ENCODE measurements at places on chromosomes 5 and 9. TPM values are rescaled to one million over a fixed set of nuclear protein-coding genes. Genes with fewer than 3 reads are reported as not detected.

The CNTLN gene
- 12.2 TPM for total RNA-seq

The SPATA31E1 gene
- 0.05 TPM for total RNA-seq

The ANKDD1B gene
- total RNA-seq: 0.14 TPM

The TEX48 gene
- total RNA-seq: not detected

The NIM1K gene
- total RNA-seq: 0.07 TPM

DNA sequence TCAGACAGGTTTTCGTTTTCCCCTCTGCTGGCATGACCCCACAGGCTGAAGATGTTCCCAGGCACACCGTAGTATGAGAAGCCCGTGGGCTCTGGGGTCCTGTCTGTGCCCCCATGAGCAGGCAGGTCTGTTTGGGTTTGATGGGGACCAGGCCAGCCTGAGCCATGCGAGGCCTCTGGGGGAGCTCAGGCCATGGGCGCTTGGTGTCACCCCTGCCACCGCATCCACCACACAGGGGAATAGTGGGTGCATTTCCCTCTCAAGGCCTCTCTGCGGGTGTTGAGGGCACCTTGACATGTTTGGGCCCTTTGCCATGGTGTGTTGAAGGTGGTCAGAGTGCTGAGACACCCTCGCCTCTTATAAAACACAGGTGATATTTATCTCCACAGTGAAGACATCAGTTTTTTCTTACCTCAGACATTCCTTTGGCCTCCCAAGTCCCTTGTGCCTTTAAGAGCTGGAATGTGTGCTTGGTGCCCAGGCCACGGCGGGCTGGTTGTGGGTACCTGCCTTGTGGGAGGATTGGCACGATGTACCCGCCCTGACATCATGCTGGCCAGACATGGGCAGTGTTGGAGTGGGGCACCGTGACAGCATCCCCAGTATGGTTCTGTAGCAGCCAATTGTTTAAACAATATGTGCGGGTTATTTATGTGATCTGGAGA lies 68.3 kb downstream of the WNK2 start:
- no peak for DNase-seq
- no peaks in the 10 kb centered on the region for H3K27me3 ChIP-seq
- no peak overlapping the region for H3K27ac ChIP-seq
- H3K4me1 ChIP-seq: peaks cover 13% of the 10 kb centered on the region
- H3K4me3 ChIP-seq: no peak overlapping the region

- no peak overlapping the region for H3K27ac ChIP-seq
- no peak for DNase-seq
- H3K27me3 ChIP-seq: peaks cover 23% of the 10 kb centered on the region
- H3K36me3 ChIP-seq: no peaks in the 10 kb centered on the region
- peaks cover 5% of the 10 kb centered on the region for H3K4me1 ChIP-seq
- H3K4me3 ChIP-seq: no peak overlapping the region
Measured at GRCh38 chr9:35859310-35859989, 10.8 kb downstream of the OR13J1 start.

GRCh38 chr5:167684251-167684650 lies 607.2 kb upstream of the WWC1 start:
- 0 out of 2 replicates have a peak, but pooled peaks cover 3% of the 10 kb centered on the region for H3K4me1 ChIP-seq
- no peak overlapping the region for H3K4me3 ChIP-seq
- no peaks in the 10 kb centered on the region for H3K27me3 ChIP-seq
- no peak overlapping the region for H3K27ac ChIP-seq
- H3K36me3 ChIP-seq: peaks cover 6% of the 10 kb centered on the region

- peak; percentile 75 for DNase-seq
- peaks cover 46% of the 10 kb centered on the region for H3K4me1 ChIP-seq
- no peak overlapping the region for H3K27ac ChIP-seq
Measured at GRCh38 chr9:137302449-137303150, 529 bp upstream of the NRARP start.

GRCh38 chr9:117273612-117274011 lies 141.2 kb downstream of the ASTN2 start:
- peaks cover 40% of the 10 kb centered on the region for H3K27me3 ChIP-seq
- H3K27ac ChIP-seq: no peak overlapping the region
- peaks cover 6% of the 10 kb centered on the region for H3K36me3 ChIP-seq
- DNase-seq: no peak
- no peak overlapping the region for H3K4me3 ChIP-seq

DNA sequence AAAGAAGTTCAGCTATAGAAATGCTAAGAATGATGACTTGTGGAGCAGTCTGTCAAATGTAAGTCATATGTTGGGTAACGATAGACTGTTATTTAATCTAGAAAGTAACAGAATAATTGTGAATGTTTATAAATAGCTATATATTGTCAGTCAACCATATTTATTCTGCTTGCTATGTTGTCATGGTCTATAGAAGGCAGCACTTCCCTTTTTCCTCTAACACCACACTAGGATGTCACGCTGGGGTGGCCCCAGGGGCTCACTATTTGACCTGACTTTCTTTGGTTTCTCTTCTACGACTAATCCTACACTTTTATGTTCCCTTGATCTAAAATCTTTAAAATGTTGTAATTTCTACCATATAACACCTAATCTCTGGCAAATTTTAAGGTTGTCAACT lies 20.5 kb downstream of the ERAP2 start:
- no peaks in the 10 kb centered on the region for H3K4me1 ChIP-seq
- no peak for DNase-seq
- H3K36me3 ChIP-seq: no peaks in the 10 kb centered on the region
- no peak overlapping the region for H3K27ac ChIP-seq

GRCh38 chr9:87086221-87086818 lies 139.0 kb upstream of the GAS1 start:
- no peak for DNase-seq
- no peak overlapping the region for H3K4me3 ChIP-seq
- H3K36me3 ChIP-seq: no peaks in the 10 kb centered on the region
- H3K27ac ChIP-seq: no peak overlapping the region
- no peaks in the 10 kb centered on the region for H3K4me1 ChIP-seq

DNA sequence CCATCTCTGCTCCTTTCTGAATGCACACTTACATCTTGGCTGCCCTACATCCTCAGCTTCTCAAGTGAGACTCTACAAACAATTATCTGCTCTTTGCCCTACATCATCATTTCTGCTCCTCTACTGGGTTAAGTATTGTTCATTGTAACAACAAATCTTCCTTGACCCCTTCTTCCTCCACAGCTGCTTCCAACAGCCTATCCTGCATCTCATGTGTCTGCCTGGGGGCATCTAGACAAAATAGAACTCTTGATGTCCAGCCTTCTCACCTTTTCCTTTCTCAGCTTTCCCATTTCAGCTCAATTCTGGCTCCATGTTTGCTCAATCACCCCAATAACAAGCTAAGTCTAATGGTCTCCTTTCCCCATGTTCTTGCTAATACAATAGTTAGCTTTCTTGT lies 509.8 kb downstream of the DIRAS2 start:
- H3K4me1 ChIP-seq: no peaks in the 10 kb centered on the region
- no peak overlapping the region for H3K4me3 ChIP-seq
- no peaks in the 10 kb centered on the region for H3K36me3 ChIP-seq
- no peak overlapping the region for H3K27ac ChIP-seq
- no peaks in the 10 kb centered on the region for H3K27me3 ChIP-seq

GRCh38 chr5:12413075-12413474 lies 508.8 kb upstream of the CTNND2 start:
- no peak for DNase-seq
- H3K4me3 ChIP-seq: no peak overlapping the region
- H3K36me3 ChIP-seq: no peaks in the 10 kb centered on the region
- 0 out of 2 replicates have a peak overlapping the region, but pooled peaks have one; percentile 9 for H3K27ac ChIP-seq
- H3K4me1 ChIP-seq: peaks cover 27% of the 10 kb centered on the region
- H3K27me3 ChIP-seq: no peaks in the 10 kb centered on the region

DNA sequence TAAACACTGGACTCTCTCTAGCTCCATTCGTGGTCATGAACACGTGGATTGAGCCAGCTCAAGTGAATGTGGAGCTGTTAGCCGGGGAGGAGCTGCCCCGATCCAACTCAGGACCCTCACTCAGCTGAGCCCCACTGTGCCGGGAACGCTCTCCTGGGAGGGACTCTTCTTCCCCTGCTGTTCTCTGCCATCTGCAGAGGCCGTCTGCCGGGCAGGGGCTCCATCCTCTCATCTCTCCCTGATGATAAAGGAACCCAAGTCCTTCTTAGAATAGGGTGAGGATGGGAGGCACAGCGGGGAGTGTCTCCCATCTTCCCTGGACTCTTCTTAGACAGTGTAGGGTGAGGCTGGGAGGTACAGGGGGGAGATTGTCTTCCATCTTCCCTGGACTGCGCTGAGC lies 120.5 kb upstream of the IRX4 start:
- peaks cover 14% of the 10 kb centered on the region for H3K4me1 ChIP-seq
- no peak for DNase-seq
- H3K27ac ChIP-seq: no peak overlapping the region
- peaks cover 5% of the 10 kb centered on the region for H3K36me3 ChIP-seq

DNA sequence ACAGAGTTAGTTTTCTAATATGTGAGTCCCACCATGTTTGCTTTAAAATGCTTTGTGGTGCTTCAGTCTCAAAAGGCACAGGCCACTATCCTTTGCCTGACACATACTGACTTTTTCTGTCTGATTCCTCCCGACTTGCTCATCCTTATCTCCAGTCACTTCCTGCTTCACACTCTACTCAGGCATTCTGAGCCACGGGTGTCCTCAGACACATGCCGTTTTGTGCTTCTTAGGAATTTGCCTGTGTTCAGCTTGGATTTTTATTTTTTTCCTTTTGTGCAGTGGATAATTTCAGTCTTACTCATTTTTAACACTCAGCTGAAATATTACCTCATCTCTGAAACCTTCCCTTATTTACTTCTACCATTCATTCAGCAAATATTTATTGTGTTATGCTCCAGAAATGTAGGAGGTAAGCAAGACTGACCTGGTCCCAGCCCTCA lies 54.1 kb downstream of the MAN2A1 start:
- peaks cover 68% of the 10 kb centered on the region for H3K4me1 ChIP-seq
- H3K36me3 ChIP-seq: peaks cover 3% of the 10 kb centered on the region
- no peak overlapping the region for H3K4me3 ChIP-seq
- no peak for DNase-seq

DNA sequence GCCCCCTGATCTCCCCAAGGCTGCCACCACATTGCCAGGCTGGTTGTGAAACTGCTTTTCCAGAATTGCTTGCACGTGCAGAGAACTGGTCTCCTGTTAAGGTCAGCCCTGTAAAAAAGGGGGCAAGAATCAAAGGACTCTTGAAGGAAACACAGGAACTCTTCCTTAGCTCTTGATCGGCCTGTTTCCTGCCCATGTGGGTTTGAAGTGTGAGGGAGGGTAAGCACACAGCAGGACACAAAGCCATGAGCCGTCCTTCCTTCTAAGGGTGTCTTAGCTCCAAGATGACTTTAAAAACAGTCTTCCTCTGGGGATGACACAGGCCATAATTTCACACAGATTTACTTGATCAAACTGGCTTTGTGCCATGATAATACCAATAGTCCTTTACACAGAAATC lies 36.1 kb downstream of the TEK start:
- H3K36me3 ChIP-seq: no peaks in the 10 kb centered on the region
- no peak for DNase-seq
- no peak overlapping the region for H3K27ac ChIP-seq
- no peaks in the 10 kb centered on the region for H3K27me3 ChIP-seq

DNA sequence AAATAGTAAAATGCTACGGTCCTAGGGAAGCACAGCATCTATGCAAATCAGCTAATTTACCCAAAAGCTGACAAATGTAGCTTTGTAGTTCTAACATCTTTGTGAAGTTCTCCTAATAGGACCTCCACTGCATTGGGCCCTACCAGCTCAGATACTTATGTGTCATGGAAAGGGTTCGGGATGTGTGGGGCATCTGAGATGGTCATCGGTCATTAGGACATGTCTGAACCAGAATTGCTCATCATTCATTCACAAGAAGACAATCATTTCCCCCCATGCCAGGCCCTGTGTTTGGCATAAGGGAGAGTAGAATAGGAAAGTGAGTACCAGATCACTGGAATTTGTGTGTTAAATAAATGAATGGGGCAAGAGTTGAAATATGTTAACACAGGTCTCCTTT lies 35.7 kb downstream of the PWWP2A start:
- H3K4me3 ChIP-seq: no peak overlapping the region
- no peaks in the 10 kb centered on the region for H3K27me3 ChIP-seq
- H3K4me1 ChIP-seq: peaks cover 29% of the 10 kb centered on the region
- H3K27ac ChIP-seq: peak overlapping the region; percentile 84
- H3K36me3 ChIP-seq: peaks cover 11% of the 10 kb centered on the region

DNA sequence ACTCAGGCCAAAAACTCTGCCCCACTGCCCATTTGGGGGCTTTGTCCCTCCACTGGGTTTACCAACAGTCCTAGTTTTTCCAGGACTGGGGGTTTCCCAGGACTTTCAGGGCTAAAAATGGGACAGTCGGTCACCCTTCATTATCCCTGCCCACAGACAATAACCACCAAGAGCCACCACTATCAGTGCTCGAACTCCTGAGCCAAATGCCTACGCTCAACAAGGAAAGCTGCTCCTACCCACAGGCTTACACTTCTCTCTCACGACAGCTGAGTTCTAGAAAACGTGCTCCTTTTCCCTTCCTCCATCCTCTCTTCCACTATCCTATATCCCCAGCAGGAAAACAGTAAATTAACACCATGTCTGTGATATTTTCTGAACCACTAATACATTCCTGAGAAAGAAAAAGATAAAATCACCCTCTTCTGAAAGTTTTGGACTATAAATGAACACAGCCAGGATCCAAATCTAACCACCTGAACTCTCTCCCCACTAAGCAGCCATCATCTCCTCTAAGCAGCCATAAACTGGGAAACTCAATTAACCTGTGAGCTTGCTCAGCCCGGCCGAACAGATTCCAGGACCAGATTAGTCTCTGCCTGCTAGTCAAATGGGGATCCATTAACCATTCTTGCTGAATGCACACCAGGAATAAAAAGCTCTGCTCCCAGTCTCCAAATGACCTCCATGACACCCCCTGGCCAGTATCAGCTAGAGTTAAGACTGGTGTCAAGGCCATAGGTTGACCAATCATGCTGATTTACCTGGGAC lies 41.8 kb downstream of the KLHL3 start:
- no peaks in the 10 kb centered on the region for H3K27me3 ChIP-seq
- H3K27ac ChIP-seq: peak overlapping the region; percentile 61
- no peak overlapping the region for H3K4me3 ChIP-seq
- H3K36me3 ChIP-seq: peaks cover 33% of the 10 kb centered on the region
- peaks cover 11% of the 10 kb centered on the region for H3K4me1 ChIP-seq

- no peak for DNase-seq
- no peak overlapping the region for H3K27ac ChIP-seq
- H3K4me3 ChIP-seq: no peak overlapping the region
- H3K27me3 ChIP-seq: no peaks in the 10 kb centered on the region
Measured at GRCh38 chr5:126998895-126999570, 31.3 kb downstream of the MARCHF3 start.

Data from WTC11 (cell line).